ENCODE measurements at places on chromosomes 2 and 18.
A peak's percentile ranks its signal among the peaks of the same experiment; 100 is the strongest.

GRCh38 chr2:187118331-187119099 lies 269.5 kb upstream of the ZSWIM2 start:
- DNase-seq = no peak

DNA sequence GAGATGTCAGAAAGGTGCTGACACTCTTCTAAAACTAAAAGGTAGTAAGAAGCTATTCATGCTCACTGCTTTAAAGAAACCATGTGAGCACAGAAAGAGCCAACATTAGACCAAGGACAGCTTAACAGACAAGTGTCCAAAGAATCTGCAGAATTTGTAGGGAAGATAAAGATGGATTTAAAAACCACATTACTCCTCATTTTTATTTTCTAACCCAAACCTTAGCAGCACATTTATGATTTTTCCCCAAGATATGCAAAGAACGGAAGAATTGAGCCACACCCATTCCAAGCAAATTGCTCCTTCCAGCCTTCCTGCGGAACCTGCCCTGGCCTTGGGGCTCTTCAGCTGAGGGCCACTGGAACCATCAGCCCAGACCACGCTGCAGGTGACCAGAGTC lies 26.9 kb downstream of the MBP start:
- DNase-seq = no peak

- DNase-seq = no peak
Observed at GRCh38 chr2:16785149-16785548, 119.5 kb upstream of the CYRIA start.

DNA sequence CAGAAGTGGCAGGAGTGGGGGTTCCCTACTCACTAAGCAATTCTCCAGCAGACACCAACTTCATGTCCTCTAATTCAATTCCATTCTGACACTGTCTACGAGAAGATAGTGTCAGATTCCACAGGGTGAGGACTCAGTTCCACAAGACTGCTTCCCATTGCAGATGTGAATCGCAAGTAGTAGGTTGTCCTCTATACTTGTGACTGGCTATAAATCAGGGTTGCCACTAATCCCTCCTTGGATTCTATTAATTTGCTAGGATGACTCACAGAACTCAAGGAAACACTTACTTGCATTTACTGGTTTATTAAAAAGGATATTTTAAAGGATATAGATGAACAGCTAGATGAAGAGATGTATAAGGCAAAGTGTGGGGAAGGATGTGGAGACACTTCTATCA lies 184.1 kb upstream of the ACVR2A start:
- DNase-seq = no peak

DNA sequence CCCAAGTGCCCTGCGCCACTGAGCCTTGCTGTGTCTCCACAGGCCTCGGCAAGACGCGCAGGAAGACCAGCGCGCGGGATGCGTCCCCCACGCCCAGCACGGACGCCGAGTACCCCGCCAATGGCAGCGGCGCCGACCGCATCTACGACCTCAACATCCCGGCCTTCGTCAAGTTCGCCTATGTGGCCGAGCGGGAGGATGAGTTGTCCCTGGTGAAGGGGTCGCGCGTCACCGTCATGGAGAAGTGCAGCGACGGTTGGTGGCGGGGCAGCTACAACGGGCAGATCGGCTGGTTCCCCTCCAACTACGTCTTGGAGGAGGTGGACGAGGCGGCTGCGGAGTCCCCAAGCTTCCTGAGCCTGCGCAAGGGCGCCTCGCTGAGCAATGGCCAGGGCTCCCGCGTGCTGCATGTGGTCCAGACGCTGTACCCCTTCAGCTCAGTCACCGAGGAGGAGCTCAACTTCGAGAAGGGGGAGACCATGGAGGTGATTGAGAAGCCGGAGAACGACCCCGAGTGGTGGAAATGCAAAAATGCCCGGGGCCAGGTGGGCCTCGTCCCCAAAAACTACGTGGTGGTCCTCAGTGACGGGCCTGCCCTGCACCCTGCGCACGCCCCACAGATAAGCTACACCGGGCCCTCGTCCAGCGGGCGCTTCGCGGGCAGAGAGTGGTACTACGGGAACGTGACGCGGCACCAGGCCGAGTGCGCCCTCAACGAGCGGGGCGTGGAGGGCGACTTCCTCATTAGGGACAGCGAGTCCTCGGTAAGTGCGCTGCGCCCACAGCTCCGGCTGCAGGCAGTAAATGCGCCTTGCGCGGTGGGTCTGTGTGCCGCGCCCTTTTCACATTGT lies 136.8 kb downstream of the NCK2 start:
- no peak for DNase-seq

- no peak for DNase-seq
Observed at GRCh38 chr18:79567481-79568147, 112.0 kb upstream of the CTDP1 start.

- DNase-seq = no peak
Observed at GRCh38 chr2:7649461-7650228, 732.4 kb downstream of the RNF144A start.

GRCh38 chr2:147439986-147440385 lies 404.8 kb upstream of the ACVR2A start:
- no peak for DNase-seq

GRCh38 chr2:186588940-186589611 lies 780 bp upstream of the ITGAV start:
- no peak for DNase-seq

GRCh38 chr2:237859533-237860272 lies at the start of gene RAMP1:
TSS of gene RAMP1 (plus strand) at chr2:237859623. CDS start at chr2:237859676, 53 bp downstream.
- no peak for DNase-seq

- DNase-seq = no peak
Observed at GRCh38 chr18:58125183-58125582, 81.2 kb downstream of the NEDD4L start.

- DNase-seq = no peak
Observed at GRCh38 chr2:73897934-73898333, 5.1 kb downstream of the ACTG2 start.

DNA sequence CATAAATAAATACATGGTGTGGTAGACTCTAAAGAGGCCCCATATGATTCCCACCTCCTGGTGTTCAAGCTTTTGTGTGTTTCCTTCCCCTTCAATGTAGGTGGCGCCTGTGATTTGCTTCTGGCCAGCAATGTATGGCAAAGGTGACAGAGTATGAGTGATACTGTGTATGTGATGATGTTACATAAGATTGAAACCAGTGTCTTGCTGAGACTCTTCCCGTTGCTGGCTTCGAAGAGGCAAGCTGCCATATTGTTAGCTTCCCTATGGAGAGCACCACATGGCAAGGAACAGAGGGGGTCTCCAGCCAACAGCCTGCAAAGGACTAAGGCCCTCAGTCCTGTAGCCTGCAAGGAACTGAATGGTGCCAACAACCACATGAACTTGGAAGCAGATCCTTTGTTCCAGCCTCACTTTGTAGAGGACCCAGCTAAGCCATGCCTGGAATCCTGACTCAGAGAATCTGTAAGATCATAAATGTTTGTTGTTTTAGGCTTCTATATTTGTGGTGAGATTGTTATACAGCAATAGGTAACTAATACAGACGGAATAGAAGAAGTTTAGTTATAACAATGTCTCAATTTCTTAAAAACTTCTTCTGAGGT lies 1.7 kb upstream of the SMAD4 start:
- DNase-seq = no peak

- no peak for DNase-seq
Observed at GRCh38 chr2:197315371-197315770, 4.8 kb upstream of the ANKRD44 start.

DNA sequence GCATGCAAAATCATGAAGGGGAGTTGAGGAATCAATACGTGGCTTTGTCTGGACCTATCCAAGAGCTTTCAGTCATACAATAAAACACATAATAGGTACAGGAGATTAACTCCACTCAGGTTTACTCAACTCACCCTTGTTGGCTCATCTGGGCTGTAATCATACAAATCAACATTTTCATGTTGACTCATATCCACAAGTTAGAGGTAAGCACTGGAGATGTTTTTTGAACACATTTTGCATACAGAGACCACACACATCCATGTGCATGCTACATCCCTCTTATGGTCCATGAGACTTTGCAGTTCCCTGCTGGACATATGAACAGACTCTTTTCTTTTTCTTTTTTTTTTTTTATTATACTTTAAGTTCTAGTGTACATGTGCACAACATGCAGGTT lies 336.9 kb upstream of the PIK3C3 start:
- no peak for DNase-seq

DNA sequence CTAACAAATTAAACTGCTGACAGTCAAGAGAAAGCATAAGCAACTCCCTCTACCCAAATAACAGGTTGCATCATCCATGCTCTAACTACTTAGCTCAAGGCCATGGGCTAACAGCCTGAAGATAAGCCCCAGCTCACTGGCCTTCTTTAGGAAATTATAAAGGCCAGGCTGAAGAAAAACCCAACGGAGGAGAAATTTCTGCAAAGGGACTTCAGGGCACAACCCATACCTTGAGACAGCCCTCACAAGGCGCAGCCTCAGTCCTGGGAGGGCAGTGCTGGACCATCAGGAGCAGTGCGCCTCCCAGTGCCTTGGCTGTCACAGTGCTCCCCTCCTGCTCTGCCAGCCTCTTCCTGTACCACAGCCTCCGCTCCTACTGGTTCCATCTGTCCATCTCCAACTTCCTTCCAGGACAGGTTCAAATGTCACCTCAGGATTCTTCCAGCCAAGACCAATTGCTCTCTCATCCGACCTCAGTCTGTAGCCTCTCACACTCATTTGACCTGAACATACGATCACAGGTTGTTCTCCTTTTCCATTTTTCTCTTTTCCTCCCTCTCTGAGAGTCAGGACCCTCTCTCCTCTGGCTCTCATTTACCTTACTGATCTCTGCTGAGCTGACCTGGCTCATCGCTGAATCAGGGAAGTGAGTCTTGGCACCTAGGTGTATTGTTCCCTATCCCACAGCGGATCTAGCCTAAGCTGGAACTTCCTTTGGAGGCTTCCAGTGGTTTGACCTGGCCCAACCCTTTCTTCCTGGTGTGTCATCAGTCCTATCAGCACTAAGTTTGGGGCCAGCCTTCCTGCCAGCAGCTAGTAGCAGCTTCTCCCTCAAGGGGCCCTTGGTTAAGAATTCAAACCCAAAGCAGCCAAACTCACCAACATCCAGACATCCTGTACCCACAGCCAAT lies 1.9 kb downstream of the MCFD2 start:
- peak; percentile 33 for DNase-seq

Data from A549 (cell line).